ENCODE measurements at places on chromosomes 4 and X.

DNA sequence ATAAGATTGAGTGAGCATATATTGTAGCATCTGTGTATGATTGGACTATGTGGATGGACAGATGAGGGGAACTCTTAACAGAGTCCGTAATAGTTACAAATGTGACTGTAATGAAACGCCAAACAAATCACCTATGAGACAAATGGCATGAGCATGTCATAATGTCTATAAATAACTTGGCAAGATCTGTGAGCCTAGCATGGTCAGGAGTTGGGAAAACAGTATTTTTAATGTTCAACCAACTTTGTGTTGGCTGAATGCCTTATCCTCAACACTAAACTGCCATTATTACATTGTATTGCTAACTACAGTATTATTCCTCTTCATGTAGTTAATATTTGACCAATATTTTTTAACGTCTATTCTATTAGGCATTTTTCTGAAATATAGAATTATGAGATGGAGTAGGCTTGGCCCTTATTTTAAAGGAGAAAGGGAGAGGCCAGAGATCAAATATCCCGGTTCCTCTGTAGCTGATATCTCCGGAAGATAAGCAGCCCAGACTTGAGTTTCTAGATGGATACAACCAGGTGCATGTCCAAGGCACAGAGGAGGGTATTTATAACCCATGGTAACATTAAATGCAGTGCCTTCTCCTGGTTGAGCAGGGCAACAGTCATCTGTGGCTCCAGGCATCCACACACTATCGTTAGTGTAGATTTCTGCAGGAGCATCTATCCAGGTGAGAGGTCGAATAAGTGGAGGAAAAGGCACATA lies 32.7 kb downstream of the PF4 start:
- DNase-seq: no peak

DNA sequence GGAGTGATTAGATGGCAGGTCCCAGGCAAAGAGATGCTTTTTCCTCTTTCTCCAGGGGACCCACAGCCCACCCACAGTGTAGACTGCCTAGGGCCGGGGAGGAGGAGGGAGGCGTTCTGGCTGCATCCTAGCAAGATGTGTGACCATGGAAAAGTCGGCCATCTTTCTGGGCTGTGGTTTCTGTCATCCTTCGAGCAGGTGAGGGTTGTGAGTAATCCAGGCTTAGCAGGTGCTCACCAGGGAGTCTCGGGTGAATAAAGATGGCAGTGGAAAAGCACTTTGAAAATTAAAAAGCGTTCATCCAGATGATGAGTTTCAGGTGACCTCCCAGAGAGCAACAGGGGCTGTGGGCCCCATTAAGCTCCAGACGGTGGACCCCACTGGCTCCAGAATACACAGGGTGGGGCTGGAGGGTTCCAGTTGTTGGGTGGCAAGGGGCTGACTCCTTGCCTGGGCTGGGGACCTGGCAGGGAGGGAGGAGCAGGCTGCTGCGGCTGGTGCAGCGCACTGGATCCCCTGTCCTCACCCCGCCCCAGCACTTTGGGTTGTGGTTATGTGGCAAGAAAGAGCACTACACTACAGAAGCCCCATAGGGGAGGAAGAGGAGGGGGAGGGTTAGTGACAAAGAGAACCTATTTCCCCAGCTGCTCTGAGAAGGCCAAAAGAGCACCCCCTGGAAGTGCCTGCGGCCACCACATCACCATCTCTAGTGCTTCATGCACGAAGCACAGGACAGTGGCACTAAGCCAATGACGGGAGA lies 23.7 kb downstream of the ELF4 start:
- peak; percentile 41 for DNase-seq

DNA sequence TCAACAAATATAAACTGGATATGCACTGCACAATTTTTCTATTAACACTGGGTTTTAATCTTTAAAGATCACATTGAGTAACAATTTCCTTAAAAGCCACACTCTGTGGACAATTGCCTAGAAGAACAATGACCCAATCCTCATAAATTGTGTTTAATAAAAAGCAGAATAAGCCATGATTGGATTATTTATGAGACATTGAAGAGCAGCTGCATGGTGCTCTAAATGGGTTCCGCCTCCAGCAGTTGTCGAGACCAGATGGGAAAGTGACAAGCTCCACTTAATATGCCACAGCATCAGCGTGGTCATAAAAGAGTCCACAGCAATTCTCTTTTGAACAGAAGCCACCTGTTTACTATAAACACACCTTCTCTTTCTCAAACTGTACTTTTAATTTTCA lies 635.2 kb upstream of the FRG1 start:
- DNase-seq: no peak

GRCh38 chr4:1809754-1810502 lies 16.8 kb downstream of the FGFR3 start:
- peak; percentile 56 for DNase-seq

- DNase-seq: no peak
Observed at GRCh38 chr4:32876546-32876945, 2156.4 kb downstream of the PCDH7 start.

DNA sequence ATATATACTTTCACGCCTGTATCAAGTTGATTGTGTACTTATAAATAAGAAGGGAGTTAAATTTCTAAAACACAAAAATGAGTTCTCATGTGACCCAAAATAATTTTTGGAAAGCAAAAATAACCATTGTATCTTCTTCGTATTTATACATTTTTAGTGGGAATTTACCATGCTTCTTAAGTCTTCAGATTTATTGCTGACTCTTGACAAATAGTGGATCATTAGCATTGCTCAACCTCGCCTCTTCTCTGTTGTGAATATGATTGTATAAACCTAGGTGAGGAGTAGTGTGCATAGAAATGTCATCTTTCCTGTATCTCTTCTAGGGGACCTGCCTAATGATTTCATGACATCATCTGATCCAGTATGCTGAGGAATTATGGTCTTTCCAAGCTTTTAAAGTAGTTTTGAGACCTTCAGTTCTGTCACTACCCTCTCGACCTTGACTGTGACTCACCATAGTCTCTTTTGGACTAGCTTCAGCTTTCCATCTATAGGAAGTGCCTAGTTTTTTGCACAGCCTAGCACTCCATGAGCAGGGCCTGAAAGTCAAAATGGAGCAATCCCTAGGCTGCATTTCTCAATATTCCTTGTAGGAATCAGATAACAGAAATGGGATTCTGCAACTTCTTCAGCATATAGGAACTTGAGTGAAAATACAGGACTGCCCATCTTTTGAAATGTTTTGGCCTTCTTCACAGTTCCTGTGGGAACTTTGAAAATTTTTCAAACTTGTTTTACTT lies 157.6 kb downstream of the ARX start:
- no peak for DNase-seq

DNA sequence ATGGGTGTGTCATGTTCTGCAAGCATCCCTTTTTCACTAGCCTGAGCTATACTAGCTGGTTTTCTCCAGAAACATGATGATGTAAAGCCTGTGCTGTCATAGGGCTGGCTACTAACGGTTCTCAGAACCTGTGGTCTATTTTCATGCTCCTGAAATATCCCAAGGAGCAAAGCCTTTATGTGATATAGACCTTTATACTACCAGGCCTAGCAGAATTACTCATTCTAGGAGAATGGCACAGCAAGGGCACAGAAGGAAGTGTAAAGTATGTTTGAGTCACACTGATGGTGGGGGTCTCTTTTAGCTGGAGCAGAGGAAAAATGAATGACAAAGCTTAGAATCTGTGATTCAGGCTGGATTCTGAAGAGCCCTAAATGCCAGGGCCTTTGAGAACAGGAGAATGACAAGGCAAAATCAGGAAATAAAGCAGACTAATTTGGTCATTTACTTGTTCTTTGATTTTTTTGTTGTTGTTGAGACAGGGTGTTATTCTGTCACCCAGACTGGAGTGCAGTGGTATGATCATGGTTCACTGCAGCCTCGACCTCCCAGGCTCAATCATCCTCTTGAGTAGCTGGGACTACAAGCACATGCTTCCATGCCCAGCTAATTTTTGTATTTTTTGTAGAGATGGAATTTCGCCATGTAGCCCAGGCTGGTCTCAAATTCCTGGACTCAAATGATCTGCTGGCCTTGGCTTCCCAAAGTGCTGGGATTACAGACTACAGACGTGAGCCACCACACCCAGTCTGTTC lies 11.8 kb downstream of the TCEAL1 start:
- no peak for DNase-seq

- no peak for DNase-seq
Observed at GRCh38 chr4:138500869-138501268, 258.7 kb upstream of the SLC7A11 start.

- no peak for DNase-seq
Observed at GRCh38 chr4:8675383-8675782, 82.8 kb downstream of the CPZ start.

DNA sequence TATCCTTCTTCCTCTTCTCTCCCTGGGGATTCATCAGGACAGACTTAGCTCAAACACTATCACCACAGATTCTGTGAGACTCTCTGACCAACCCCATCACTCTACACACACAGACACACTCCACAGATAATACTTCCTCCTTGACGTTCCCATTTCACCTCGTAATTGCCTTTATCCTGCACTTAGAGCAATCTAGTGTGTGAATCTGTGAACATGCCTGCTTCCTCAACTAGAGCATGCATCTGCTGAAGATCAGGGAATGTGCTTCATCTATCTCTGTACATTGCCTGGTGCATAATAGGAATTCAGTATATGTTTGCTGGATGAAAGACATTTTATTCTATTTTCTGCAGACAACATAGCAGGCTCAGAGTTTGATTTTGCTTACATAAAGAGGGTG lies 25.1 kb upstream of the HS6ST2 start:
- no peak for DNase-seq

GRCh38 chr4:145557720-145558119 lies 61.5 kb upstream of the MMAA start:
- DNase-seq: peak; percentile 38

DNA sequence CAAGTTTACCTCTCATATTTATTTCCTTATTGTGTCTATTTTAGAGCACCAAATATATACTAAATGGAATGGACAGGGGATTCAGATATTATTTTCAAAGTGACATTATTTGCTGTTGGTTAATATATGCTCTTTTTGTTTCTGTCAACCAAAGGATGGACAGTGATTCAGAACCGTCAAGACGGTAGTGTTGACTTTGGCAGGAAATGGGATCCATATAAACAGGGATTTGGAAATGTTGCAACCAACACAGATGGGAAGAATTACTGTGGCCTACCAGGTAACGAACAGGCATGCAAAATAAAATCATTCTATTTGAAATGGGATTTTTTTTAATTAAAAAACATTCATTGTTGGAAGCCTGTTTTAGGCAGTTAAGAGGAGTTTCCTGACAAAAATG lies 6.2 kb downstream of the FGB start:
- DNase-seq: no peak

GRCh38 chr4:8710946-8711345 lies 118.4 kb downstream of the CPZ start:
- DNase-seq: no peak

- no peak for DNase-seq
Observed at GRCh38 chrX:68927178-68927577, 98.4 kb downstream of the EFNB1 start.

- DNase-seq: no peak
Observed at GRCh38 chr4:152936446-152937335, 568 bp downstream of the FHDC1 start.

- DNase-seq: no peak
Observed at GRCh38 chrX:153802513-153803045, 8.1 kb downstream of the SSR4 start.

- DNase-seq: peak; percentile 39
Observed at GRCh38 chr4:68373513-68373912, 23.6 kb upstream of the YTHDC1 start.
